Subcutaneous preadipocyte (primary cell): ENCODE measurements at places on chromosomes 7 and 10. TPM values are rescaled to one million over a fixed set of nuclear protein-coding genes. Genes with fewer than 3 reads are reported as not detected.

Gene SPDYE2B
- not detected in 2 replicates for total RNA-seq

Gene DPCD
- total RNA-seq = 25.6 and 41.5 TPM in 2 replicates

Gene C10orf90
- 3.7 and 5.9 TPM in 2 replicates for total RNA-seq

Gene ELOVL3
- total RNA-seq = 1.1 TPM in 1 of 2 replicates, not detected in the other

Gene NPC1L1
- total RNA-seq = under 0.01 TPM in 1 of 2 replicates, not detected in the other

Gene PCDH15
- total RNA-seq = not detected in 2 replicates

Gene AOAH
- not detected in 2 replicates for total RNA-seq
